Hepatocyte (in vitro differentiated cells): ENCODE measurements at places on chromosomes 4 and X.

GRCh38 chr4:48907706-48908477 lies 1.3 kb upstream of the OCIAD2 start:
- peaks cover 8% of the 10 kb centered on the region for H3K4me1 ChIP-seq
- no peaks in the 10 kb centered on the region for H3K36me3 ChIP-seq
- no peak for DNase-seq
- no peak overlapping the region for H3K4me3 ChIP-seq
- no peaks in the 10 kb centered on the region for H3K27me3 ChIP-seq
- no peak overlapping the region for H3K27ac ChIP-seq

DNA sequence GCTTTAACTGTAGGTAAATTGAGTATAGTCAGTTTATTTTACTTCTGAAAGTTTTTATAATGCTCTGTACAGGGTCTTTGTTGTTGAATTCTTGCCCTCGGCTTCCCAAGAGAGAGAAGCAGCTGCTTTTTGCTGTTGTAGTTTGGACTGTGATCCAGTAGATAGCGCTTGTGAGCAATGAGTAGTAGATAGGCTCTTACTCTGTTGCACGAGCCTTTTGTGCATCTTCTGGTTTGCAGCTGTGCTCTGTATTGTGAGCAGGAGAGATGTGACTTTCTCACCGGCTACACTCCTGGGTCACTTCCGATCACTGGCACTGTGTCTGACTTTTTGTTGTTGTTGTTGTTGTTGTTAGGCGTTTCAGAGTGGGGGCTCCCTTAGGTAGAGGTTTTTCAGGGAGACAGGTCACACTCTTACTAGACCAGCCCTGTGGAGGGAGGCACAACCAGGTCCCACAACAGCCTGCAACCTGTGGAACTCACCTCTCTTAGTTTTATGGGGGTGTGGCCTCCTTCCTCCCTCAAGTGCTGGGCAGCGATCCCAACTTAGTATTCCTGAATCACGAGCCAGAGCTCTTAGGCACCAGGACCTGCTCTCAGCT lies 822.1 kb upstream of the GALNTL6 start:
- DNase-seq, result peak; percentile 59
- no peak overlapping the region for H3K27ac ChIP-seq
- no peaks in the 10 kb centered on the region for H3K4me1 ChIP-seq
- no peaks in the 10 kb centered on the region for H3K36me3 ChIP-seq
- no peaks in the 10 kb centered on the region for H3K27me3 ChIP-seq
- no peak overlapping the region for H3K4me3 ChIP-seq

- H3K27ac ChIP-seq, result no peak overlapping the region
- H3K4me3 ChIP-seq, result no peak overlapping the region
- no peak for DNase-seq
- H3K4me1 ChIP-seq, result no peaks in the 10 kb centered on the region
- no peaks in the 10 kb centered on the region for H3K36me3 ChIP-seq
Measured at GRCh38 chr4:109319156-109319555, 16.7 kb upstream of the COL25A1 start.

DNA sequence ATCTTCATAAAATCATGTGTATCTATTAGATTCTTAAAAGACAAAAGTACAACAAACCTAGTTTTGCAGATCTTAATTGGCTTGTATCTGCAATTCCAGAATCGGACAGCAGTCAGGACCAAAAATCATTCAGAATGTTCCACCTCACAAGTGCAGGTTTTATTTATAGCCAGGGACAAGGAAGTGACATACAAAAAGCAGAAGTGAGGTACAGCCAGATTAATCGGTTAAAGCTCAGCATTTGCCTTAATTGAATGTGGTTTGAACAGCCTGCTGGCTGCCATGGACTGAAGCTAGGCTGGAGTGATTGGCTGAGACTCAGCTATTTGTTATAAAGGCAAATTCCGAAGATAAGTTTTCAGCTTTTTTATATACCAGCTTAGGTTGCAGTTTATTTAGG lies 932.6 kb downstream of the C4orf33 start:
- H3K36me3 ChIP-seq, result no peaks in the 10 kb centered on the region
- H3K27ac ChIP-seq, result no peak overlapping the region
- no peaks in the 10 kb centered on the region for H3K4me1 ChIP-seq
- H3K27me3 ChIP-seq, result no peaks in the 10 kb centered on the region
- no peak for DNase-seq

- no peak overlapping the region for H3K4me3 ChIP-seq
- DNase-seq, result no peak
- H3K36me3 ChIP-seq, result no peaks in the 10 kb centered on the region
- no peak overlapping the region for H3K27ac ChIP-seq
Measured at GRCh38 chr4:58740897-58741296, 1630.7 kb upstream of the IGFBP7 start.

- no peak overlapping the region for H3K27ac ChIP-seq
- no peaks in the 10 kb centered on the region for H3K27me3 ChIP-seq
- DNase-seq, result no peak
- H3K4me1 ChIP-seq, result no peaks in the 10 kb centered on the region
- H3K4me3 ChIP-seq, result no peak overlapping the region
- H3K36me3 ChIP-seq, result no peaks in the 10 kb centered on the region
Measured at GRCh38 chr4:4422856-4423499, 36.1 kb downstream of the NSG1 start.

DNA sequence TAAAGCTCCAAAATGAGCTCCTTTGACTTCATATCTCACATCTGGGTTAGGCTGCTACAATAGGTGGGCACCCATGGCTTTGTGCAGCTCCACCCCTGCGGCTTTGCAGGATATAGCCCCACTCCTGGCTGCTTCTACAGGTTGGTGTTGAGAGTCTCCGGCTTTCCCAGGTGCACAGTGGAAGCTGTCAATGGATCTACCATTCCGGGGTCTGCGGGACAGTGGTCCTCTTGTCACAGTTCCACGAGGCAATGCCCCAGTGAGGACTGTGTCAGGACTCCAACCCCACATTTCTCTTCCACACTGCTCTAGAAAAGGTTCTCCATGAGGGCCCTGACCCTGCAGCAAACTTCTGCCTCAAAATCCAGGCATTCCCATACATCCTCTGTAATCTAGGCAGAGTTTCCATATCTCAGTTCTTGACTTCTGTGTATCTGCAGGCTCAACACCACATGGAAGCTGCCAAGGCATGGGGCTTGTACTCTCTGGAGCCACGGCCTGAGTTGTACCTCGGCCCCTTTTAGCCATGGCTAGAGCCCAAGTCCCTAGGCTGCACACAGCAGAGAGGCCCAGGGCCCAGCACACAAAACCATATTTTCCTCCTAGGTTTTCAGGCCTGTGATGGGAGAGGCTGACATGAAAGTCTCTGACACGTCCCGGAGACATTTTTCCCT lies 342.8 kb downstream of the FAM47B start:
- H3K36me3 ChIP-seq, result no peaks in the 10 kb centered on the region
- no peaks in the 10 kb centered on the region for H3K4me1 ChIP-seq
- H3K27me3 ChIP-seq, result no peaks in the 10 kb centered on the region
- no peak for DNase-seq
- no peak overlapping the region for H3K27ac ChIP-seq

GRCh38 chr4:165326831-165327210 lies 648 bp upstream of the MSMO1 start:
- peak overlapping the region; percentile 95 for H3K27ac ChIP-seq
- H3K36me3 ChIP-seq, result no peaks in the 10 kb centered on the region
- H3K27me3 ChIP-seq, result no peaks in the 10 kb centered on the region
- H3K4me1 ChIP-seq, result peaks cover 13% of the 10 kb centered on the region
- DNase-seq, result peak; percentile 67

DNA sequence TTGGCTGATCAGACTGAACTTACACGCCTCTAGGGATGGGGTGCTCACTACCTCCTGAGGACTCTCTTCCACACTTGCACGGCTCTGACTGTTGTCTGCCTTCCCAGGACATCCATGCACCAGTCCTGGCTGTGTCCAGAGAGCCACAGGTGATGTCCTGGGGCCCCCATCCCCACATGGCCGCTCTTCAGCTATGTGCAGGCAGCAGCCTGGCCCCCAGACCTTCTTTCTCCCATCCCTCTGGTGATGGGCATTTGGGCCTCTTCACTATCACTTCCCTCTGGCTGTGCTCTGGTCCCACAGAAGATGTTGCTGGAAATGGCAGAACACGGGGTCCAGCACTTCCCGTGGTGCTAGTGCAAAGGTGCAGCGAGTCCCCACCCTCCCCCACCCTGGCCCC lies 40.9 kb upstream of the HMX1 start:
- no peak overlapping the region for H3K27ac ChIP-seq
- H3K4me1 ChIP-seq, result no peaks in the 10 kb centered on the region
- no peak overlapping the region for H3K4me3 ChIP-seq
- no peaks in the 10 kb centered on the region for H3K27me3 ChIP-seq
- H3K36me3 ChIP-seq, result no peaks in the 10 kb centered on the region
- peak; percentile 2 for DNase-seq

- H3K4me3 ChIP-seq, result no peak overlapping the region
- H3K27ac ChIP-seq, result peak overlapping the region; percentile 60
- peaks cover 10% of the 10 kb centered on the region for H3K4me1 ChIP-seq
- H3K36me3 ChIP-seq, result no peaks in the 10 kb centered on the region
Measured at GRCh38 chr4:75327804-75328512, 186.2 kb downstream of the RCHY1 start.

DNA sequence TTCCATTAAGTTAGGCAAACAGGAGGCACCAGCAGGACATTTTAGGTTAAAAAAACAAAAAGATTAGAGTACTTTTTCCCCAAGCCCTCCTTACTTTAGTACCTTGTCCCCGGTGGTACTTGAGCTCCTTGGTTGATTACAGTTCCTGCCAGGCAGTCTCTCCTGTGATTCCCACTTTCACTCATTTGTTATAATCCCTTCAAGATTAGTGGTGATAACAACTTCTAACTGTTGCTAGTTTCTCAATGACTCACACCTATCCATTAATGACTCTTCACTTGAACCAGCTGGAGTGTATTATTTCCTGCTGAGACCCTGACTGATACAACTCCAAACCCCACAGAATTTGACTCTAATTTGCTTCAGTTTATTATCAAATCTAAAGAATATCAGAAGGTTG lies 765.0 kb upstream of the DIAPH2 start:
- no peaks in the 10 kb centered on the region for H3K27me3 ChIP-seq
- no peak overlapping the region for H3K27ac ChIP-seq
- no peaks in the 10 kb centered on the region for H3K36me3 ChIP-seq
- no peak overlapping the region for H3K4me3 ChIP-seq

DNA sequence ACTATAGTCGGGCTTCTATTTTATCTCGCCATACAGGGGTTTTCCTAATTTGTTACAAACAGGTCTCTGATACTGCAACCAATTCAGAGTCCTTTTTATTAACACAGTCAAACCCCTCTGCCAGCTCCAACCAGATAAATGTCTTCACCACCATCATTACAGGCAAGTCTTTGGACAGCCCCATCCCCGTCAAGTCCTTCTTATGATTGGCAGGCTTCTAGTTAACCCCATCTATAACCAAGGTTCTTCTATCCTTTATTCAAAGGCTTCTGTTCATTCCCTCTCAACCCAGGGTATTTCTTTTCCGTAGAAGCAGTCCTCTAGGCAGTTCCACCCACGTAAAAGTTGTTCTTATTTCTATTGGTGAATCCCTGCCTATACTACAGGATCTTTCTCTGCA lies 29.9 kb upstream of the FOXR2 start:
- H3K4me1 ChIP-seq, result no peaks in the 10 kb centered on the region
- H3K27me3 ChIP-seq, result no peaks in the 10 kb centered on the region
- H3K27ac ChIP-seq, result no peak overlapping the region
- no peaks in the 10 kb centered on the region for H3K36me3 ChIP-seq

DNA sequence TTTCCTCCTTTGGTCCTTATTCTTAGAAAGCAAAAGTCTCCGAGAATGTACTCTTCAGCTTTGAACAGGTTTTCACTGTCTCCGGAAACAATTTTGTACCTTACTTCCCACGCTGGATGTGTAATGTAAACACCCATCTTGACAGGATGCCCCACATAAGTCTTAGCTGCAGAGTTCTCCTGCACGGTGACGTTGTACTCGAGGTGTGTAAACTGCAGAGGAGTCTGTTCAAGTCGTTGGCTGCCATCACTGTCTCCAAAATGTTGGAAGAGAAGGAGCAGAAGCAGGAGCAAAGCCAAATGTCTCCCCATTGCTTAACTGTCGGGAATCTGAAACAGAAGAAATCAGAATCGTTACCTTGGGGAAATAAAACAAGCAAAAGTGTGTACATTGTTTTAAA lies 14.1 kb downstream of the FAT1 start:
- H3K4me1 ChIP-seq, result peaks cover 8% of the 10 kb centered on the region
- no peaks in the 10 kb centered on the region for H3K36me3 ChIP-seq
- DNase-seq, result no peak
- H3K27ac ChIP-seq, result no peak overlapping the region

DNA sequence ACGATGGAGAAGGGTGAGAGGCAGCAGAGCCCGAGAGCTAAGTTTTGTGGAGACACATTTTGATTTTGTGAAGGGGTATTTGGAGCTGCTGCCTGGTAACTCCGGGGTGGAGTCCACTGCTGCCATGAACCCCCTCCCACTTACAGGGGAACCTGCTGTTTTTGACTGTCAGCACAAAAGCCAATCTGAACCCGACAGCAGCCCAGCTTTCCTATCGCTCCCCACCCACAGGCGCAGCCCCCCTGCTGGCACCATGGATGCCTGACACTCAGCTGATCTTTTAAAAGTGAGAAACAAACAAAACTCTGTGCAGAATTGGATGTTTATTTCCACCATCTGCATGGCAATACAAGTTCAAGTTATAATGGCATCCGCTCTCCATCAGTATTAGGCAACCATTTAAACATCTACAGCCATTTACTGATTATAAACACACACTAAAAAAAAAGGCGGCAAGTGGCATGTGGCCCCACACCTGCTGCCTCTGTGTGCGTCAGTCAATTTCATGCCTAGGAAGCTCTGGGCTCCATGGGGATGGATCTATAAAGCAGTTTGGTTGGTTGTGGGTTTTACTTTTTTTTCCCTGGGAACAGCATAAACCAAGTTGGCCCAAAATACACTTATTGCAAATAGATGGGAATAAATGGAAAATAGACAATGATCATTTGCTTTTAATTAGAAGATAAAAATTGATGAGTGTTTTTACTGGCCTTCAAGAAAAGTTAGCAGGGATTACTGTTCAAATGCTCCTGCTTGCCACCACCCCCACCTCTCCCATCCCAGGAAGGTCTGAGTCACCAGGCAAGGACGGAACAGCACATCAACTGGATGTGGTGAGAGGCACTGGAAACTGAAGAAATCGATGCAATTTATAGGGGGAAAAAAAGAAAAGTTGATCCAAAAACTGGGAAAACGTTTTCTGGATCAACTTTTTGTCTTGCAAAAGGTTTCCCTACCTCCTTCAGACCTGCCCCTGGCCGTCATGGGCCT lies 46.0 kb downstream of the SEPSECS start:
- H3K27ac ChIP-seq, result no peak overlapping the region
- H3K4me1 ChIP-seq, result no peaks in the 10 kb centered on the region
- no peaks in the 10 kb centered on the region for H3K27me3 ChIP-seq
- H3K36me3 ChIP-seq, result no peaks in the 10 kb centered on the region
- no peak for DNase-seq
- H3K4me3 ChIP-seq, result no peak overlapping the region
